ENCODE measurements at places on chromosomes 1 and 21. TPM values are rescaled to one million over a fixed set of nuclear protein-coding genes. Genes with fewer than 3 reads are reported as not detected.

Gene DDAH1
- 12.0 TPM for total RNA-seq

Gene FDPS
- total RNA-seq: 69.4 TPM

Gene FOXO6
- 2.6 TPM for total RNA-seq

Gene INSRR
- total RNA-seq: 0.52 TPM

All from skeletal muscle tissue (tissue), 5 donors.